Hematopoietic multipotent progenitor cell treated with erythropoietin and hydrocortisone succinate and interleukin-3 and kit ligand, for 17 days (in vitro differentiated cells): ENCODE measurements at places on chromosomes 7 and 10.

GRCh38 chr10:58642916-58643428, 130.3 kb downstream of the BICC1 start:
- DNase-seq: no peak

DNA sequence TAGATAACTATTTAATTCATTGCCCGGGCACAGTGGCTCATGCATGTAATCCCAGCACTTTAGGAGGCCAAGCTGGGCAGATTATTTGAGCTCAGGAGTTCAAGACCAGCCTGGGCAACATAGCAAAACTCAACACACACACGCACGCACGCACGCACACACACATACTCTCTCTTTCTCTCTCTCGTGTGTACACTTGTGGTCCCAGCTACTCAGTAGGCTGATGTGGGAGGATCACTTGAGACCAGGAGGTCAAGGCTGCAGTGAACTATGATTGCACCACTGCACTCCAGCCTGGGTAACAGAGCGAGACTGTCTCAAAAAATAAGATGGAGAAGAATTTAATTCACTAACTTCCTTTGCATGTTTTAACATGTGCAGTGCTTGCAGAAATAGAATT, 38.1 kb downstream of the PTPN12 start:
- DNase-seq: no peak

DNA sequence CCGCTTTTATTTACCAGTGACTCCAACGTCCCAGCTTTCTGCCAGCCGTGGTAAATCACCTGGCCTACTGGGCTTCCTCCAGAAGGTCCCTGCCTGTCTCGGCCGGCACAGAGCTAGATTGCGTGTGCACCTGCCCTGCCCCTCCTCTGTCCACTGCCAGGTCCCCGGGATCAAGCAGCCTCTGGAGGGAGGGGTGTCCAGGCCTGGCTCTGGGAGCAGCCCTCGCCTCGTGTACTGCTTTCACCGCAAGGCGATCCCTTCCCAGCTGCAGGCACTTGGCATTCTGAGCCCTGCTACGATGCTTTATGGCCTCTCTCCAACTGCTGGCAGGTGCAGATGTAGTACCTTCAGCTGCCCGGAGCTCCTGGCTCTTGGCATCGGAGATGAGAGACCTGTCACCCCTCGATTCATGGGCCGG, 7.4 kb downstream of the SLC29A3 start:
- no peak for DNase-seq

DNA sequence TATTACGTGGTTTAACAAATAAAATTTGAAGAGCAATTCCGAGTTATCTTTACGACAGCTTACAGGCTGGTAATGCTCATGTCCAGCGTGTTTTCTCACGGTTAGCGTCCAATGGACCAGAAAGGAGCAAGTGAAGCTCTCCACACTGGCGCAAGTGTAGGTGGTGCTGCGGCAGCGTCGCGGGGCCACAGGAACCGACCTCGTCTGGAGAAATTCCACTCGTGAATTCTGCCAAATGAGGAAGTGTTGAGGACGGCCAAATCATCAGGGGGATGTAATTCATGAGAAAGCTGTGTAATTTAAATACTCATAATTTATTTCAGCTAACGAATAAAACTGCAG, 350 bp upstream of the ZNF37A start:
- DNase-seq: no peak

GRCh38 chr10:114279289-114279688, 40.2 kb downstream of the VWA2 start:
- no peak for DNase-seq

DNA sequence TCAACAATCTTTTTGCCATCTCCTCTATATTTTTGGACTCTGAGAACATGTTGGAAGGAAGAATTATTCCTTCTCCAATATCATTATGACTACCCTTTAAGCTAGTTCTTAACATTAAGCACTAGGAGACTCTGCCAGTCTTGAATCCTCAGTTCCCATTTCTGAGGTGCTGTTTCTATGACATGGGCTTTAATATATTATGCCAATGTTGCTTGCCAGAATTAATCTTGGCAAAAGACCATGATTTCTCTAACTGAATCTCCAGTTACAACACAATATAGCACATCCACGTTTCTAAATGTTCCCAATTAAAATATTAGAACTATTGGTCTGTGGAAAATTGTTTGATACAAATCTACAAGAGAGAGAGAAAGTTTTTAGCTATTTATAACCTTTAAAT, 250.0 kb downstream of the HGF start:
- no peak for DNase-seq

- DNase-seq: no peak
These were observed 58.8 kb downstream of the CAV1 start for GRCh38 chr7:116583653-116584052.

- no peak for DNase-seq
These were observed 72.0 kb downstream of the KAT6B start for GRCh38 chr10:74898201-74898976.

DNA sequence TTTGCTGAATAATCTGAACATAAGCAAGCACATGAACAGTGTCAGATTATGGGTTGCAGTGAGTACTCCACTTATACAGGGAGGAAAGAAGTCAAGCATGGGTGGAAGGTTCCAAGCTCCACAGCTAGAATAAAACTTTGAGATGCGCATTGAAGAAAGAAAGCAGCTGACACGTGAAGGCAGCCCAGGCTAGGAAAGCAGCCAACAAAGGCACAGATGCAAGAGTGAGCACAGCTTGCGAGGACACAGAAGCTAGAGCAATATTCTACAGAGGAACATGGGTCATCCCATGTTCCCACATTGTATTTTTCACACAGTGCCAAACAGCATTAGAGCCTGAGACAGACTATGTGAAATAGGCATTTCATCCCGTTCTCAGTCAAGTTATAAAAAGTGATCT, 194.6 kb upstream of the TBX20 start:
- DNase-seq: no peak

DNA sequence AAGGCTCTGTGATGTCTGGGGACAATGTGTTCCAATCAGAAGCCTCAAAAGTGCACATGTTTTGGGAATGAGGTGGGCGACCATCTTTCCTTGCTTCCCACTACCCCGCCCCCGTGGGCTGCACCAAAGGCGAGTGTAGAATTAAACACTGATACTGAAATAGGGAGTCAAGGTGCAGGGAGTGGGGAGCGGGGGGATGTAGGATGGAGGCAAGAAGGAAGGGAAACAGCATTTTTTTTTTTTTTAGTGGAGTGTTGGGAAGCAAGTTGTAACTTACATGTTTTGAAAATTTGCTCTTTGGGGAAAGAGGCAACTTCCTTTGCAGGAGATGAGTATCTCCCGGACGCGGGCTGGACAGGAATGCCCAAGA, 484 bp upstream of the DLX5 start:
- DNase-seq: no peak

GRCh38 chr7:158166386-158167340, 421.0 kb downstream of the PTPRN2 start:
- no peak for DNase-seq

DNA sequence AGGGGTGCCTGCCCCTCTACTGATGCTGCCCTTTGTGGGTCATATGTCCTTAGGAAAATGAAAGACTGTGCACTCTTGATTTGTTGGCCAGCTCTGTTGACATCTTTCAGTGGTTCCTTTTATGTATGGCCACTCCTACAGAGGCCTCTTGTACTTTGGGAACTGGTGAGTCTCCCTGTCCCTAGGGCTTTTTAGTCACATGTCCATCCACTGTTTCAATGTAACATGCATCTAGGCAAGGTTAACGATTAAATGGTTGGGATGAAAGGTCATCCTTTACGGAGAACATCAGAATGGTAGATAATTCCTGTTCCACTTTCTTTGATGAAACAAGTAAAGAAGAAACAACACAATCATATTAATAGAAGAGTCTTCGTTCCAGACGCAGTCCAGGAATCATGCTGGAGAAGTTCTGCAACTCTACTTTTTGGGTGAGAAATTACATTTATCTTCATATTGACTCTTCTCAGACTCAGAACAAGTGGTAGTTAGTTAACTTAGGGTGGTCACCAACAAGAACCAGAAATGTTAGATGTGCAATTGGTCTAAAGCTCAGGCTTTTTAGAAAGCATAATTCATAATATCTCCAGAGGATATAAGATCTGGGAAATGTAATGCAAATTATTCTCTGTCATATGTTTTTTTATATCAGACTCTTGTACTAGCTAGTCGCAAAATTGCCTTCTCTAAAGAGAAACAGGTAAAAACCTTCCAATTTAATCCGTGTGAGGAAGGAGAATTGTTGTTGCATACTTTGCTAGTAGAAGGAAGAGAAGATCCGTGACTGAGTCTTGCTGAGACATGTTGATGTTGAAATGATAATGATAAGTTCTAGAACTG, at the start of gene ABCC2:
TSS of gene ABCC2 (plus strand) at position 194 of the 840 bp plus-strand sequence. CDS start at position 399, 205 bp downstream.
- DNase-seq: no peak

DNA sequence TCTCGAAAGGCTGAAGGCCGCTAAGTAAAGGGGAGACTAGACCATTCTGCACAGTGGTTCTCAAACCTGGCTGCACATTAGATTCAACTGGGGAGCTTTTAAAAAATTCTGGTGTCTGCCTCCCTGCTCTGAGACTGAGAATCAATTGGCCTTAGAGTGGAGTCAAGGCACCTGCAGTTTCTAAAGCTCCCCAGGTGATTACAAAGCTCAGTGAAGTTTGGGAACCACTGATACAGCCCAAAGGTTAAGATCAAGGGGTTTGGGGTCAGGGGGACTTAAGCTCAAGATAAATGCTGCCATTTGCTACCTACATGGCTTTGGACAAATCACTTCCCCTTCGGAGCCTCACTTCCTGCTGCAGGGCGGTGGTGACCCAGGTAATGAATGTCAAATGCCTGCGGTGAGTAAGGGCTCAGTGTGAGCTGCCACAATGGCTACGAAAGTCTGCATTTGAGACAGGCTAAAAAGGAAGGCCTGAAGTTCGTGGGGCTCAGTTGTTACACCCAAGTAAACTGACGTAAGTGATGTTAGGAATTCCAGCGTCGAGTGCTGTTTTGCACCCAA, 72.3 kb downstream of the TLL2 start:
- no peak for DNase-seq

DNA sequence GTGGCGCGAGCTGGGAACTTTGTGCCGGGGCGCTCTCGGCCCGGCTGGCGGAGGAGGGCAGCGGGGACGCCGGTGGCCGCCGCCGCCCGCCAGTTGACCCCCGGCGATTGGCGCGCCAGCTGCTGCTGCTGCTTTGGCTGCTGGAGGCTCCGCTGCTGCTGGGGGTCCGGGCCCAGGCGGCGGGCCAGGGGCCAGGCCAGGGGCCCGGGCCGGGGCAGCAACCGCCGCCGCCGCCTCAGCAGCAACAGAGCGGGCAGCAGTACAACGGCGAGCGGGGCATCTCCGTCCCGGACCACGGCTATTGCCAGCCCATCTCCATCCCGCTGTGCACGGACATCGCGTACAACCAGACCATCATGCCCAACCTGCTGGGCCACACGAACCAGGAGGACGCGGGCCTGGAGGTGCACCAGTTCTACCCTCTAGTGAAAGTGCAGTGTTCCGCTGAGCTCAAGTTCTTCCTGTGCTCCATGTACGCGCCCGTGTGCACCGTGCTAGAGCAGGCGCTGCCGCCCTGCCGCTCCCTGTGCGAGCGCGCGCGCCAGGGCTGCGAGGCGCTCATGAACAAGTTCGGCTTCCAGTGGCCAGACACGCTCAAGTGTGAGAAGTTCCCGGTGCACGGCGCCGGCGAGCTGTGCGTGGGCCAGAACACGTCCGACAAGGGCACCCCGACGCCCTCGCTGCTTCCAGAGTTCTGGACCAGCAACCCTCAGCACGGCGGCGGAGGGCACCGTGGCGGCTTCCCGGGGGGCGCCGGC, 870 bp downstream of the FZD1 start:
- DNase-seq: no peak

DNA sequence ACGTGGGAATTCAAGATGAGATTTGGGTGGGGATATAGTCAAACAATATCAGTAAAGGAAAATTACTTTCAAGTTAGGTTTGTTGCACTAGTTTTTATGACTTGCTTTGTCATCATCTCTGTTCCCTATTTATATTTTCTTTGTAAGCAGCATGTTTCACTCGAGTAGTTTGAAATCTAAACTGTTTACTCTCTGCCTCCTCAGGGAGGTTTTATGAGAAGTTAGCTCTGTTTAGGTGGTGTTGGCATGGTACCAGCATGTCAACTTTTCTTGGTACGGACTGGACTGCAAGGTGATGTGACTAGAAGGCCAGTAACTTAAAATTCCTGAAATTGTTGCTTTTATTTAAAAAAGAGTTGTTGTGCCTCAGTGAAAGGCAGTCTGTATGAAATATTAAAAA, 59.2 kb upstream of the MTPN start:
- no peak for DNase-seq

DNA sequence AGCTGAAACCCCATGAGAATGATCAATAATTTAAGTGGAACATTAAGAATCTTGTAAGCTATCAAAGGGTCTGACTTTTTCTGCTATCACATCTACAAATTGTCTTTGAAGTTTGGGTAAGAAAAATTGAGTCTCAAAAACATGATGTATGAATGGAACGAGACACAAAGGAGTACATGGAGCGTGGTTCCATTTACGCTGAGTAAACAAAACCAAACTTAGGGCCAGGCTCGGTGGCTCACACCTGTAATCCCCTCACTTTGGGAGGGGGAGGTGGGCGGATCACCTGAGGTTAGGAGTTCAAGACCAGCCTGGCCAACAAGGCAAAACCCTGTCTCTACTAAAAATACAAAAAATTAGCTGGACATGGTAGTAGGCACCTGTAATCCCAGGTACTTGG, 24.3 kb downstream of the SMC3 start:
- no peak for DNase-seq

DNA sequence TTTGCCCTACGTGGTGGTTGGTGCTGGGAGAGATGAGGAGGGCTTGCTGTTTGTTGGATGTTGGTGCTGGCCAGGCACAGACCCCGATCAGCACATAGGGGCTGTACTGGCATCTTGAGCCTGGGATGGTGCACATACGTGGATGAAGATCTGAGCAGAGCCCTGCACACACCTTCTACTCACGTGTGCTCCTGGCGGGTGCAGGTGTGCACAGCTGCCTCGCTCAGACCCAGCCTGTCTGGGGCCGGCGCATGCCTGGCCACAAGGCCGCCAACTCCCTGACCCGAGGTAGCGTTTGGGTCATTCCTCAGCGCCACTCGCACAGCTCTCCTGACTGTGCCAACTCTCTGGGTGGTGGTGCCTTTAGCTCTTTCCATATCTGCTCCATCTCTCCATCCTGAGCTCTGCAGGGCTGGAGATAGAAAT, 18.6 kb downstream of the PALD1 start:
- no peak for DNase-seq

- DNase-seq: no peak
These were observed 927.2 kb upstream of the AUTS2 start for GRCh38 chr7:68671046-68671445.

- no peak for DNase-seq
These were observed 101.5 kb downstream of the RNF216 start for GRCh38 chr7:5679813-5680473.
